ENCODE measurements at places on chromosomes 16 and 17.
A peak's percentile ranks its signal among the peaks of the same experiment; 100 is the strongest.

DNA sequence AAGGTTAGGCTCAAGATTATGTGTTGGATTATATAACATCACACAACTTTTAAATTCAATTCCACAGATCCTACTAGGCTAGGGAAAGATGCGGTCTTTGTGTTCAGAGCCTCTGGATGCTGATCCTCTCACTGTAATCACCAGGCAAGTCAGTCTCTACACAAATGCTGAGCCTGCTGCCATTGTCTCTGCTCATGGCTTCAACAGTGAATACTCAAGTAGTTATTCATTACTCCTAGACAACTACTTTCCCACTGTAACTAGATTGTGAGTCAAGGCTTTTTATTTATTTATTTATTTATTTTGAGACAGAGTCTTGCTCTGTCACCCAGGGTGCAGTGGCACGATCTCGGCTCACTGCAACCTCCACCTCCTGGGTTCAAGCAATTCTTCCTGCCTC, 15.8 kb upstream of the NDUFAB1 start:
- no peak for DNase-seq

DNA sequence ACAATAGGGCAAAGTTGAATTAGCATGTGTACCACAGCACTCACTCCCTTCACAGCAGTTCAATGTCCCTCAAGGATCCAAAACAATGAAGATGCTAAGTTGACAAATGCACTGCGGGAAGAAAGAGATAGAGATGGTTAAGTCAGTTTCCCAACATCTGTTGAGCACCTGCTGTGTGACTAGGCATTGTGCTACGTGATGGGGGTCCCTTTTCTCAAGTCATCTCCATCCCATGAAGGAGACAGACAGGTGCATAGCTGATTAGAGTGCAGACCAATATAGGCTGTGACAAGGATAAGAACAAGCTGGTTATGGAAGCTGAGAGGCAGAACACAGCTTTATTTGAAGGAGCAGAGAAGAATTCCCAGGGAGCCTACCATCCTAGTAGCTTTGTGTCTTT, 114.2 kb downstream of the HAPSTR1 start:
- no peak for DNase-seq

- no peak for DNase-seq
Observed at GRCh38 chr16:55346475-55346874, 22.5 kb downstream of the IRX6 start.

DNA sequence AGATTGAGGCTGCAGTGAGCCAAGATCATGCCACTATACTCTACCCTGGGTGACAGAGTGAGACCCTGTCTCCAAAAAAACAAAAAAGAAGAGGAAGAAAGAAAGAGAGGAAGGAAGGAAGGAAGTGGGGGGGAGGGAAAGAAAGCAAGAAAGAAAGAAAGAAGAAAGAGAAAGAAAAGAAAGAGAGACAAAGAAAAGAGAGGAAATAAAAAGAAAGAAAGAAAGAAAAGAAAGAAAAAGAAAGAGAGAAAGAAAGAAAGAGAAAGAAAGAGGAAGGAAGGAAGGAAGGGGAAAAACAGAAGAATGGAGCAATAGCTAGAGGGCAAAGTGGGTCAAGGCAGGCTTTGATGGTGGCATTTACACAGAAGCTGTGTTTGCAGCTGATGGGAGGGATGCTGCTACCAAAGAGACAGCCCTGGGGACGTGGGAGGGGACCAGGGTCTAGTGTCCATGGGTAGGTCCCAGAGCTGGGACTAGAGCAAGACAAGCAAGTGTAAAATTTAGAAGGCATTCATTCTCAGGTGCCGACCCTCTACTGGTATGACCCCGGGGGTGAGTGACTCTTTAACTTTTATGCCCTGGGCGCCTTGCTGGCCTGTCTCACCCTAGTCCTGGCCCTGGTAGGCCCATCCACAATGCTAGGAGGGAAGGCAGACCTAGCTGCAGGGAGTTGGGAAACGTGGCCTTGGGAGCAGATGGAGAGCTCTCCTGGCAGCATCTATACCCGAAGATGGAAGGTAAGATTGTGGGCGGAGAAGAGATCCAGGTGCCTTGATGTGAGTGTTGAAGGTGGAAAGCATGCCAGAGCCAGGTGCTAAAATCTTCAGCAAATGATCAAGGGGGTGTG, 2.0 kb upstream of the CES3 start:
- no peak for DNase-seq

GRCh38 chr16:11354733-11355574, 9.7 kb downstream of the RMI2 start:
- DNase-seq, result no peak

DNA sequence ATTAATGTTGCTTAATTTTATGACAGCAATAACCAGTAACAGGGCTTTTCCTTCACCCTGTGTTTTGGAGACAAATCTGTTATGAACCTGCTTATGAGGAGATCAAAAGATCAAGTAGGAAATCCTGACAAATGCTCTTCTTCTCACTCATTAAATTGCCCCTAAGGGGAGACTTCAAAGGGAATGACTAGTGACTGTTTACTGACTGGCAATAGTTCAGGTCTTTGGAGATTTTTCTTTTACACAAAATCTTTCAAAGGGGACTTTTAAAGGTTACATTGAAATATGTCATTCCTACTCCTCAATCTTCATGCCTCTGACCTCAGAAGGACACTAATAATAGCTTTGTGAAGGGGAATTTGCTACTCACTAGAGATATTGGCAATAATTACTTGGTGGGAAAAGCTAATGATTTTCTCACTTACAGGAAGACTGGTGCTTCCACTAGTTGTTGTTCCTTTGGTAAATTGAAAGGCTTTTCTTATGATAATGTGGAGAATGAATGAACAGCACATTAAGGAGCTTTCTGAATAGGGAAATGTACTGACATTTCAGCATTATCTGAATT, 292.9 kb upstream of the CA10 start:
- DNase-seq, result no peak

DNA sequence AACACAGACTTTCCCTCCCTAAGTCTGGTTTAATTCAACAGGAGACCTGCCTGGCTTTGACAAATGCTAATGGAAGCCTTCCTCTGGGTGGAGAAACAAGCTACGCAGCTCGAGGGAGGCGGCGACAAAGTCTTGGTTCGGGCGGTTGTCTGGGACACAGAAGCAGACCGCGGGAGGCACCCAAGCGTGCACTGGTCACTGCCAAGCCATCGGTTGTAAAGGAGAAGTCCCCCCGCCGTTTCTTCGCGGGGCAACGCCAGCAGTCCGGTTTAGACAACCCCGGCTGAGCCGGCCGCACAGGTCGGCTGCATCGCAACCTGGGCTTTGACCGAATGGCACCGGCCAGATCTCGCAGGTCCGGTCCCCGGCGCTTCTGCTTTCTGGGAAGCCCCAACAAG, 586 bp downstream of the GLYR1 start:
- peak; percentile 25 for DNase-seq

DNA sequence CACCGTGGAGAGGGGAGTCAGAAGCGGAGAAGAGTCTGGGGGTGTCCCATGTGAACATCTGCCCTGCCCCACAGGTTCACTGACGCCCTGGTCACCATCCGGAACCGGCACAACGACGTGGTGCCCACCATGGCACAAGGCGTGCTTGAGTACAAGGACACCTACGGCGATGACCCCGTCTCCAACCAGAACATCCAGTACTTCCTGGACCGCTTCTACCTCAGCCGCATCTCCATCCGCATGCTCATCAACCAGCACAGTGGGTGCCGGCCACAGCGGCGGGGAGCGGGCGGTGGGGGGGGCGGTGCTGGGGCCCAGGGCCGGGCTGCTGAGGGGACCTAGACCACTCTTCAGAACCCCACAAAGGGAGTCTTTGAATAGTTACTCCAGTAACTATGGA, 10.7 kb downstream of the PDK2 start:
- DNase-seq, result no peak

- DNase-seq, result no peak
Observed at GRCh38 chr17:76772842-76773525, 35.1 kb downstream of the MFSD11 start.

GRCh38 chr17:1078831-1079561, 82.1 kb downstream of the TIMM22 start:
- no peak for DNase-seq

DNA sequence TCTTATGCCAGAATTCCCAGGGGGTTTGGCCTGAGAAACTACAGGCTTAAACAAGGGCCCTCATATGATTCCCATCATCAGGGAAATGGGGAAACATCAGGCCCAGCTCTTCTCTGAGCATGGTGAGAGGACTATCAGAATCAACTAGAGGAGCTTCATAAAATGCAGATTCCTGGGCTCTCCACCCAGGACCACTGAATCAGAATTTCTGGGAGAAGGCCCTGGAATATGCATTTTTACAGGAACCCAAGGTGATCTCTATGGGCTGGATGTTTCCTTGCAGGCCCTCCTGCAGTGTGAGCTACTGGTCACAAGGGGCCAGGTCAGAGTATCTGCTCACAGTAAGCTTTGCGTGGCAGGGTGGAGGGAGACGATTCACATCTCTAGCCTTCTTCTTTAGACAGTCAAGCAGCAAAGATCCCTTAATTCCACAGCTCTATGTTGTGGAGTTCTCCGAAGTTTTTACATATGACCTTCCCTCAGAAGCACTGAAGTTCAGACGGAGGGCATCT, 38.8 kb upstream of the HOXB13 start:
- DNase-seq, result no peak

DNA sequence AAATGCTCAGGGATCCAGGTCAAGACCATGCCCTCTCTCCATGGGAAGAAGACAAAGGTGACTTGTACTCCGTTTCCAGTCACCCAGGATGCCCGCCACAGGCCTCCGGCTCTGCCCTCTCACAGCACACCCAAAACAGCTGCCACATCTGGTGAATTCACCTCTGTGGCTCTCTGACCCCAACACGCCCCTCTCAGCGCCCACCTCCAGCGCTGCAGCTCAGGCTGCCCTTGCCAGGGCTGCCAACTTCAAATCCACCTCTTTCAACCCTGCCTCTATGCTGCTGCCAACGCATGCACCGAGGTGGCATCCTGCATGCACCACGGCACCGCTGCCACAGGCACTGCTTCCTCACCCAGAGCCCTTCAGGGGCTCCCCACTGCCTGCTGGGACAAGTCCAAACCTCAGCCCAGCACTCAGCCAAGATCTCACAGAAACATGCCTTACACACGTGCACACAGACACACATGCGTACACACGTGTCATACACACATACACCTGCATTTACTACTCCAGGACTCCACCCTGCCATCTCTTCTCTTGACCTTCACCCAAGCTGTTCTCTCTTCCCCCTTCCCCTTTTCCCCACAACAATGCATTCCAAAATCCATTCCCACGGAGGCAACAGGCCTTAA, 7.5 kb downstream of the HID1 start:
- DNase-seq, result no peak

GRCh38 chr16:78695391-78695790, 595.9 kb downstream of the WWOX start:
- DNase-seq, result no peak

DNA sequence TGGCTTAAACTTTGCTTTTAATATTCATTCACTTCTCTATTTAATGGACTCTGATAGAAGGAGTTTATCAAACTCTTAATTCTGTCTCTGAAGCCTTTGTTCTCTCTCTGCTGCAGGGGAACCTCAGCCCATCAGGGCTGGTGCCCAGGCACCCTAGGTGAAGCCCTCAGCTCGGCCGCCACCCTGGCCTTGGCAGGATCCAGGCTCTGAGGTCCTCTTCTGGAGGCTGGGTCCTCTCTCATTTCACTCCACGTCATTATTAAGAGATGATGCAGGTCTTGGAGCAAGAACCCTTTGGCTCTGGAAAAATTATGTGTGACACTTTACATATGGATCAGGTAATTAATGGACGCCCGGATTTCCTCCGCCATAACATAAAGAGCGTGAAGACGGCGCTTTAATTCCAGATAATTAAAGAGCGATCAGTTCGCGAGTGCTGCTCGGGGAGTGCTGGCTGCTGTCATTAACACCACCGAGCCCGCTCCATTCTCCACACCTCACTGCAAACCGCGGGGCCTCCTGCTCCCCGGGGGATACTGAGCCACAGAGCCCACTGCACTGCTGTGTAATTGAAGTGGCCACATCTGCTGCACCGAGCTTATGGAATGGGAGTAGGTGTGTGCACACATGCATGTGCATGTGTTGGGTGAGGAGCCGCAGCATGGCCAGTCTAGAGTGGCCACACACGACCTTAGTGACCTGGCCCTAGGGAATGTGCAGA, 259.4 kb upstream of the TNRC6C start:
- DNase-seq, result no peak

DNA sequence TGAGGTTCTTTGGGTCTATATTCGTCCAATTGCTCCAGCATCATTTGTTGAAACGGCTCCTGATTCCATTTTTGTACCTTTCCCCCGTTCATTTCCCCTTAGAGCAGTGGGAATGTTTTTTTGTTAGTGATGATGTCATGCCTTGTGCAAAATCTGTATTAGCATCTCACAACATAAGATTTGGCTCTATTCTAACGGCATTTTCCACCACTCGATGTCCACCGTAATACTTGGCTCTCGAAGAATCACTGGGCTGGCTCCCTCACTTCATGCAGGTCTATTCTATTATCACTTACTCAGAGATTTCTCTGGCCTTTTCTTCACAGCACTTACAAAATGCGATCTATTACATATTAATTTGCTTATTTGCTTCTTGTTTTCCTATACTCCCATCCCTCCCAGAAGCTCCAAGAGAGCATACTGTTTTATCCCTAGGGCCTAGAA, 571 bp upstream of the NME1 start:
- no peak for DNase-seq

Data from head of caudate nucleus (tissue), 42 donors.